ENCODE measurements at places on chromosomes 11 and 22. TPM values are rescaled to one million over a fixed set of nuclear protein-coding genes. Genes with fewer than 3 reads are reported as not detected.

- DNase-seq = no peak
Observed at GRCh38 chr11:35288817-35289541, 130.4 kb downstream of the SLC1A2 start.

The IGF2 gene
- 11.7 TPM for total RNA-seq

DNA sequence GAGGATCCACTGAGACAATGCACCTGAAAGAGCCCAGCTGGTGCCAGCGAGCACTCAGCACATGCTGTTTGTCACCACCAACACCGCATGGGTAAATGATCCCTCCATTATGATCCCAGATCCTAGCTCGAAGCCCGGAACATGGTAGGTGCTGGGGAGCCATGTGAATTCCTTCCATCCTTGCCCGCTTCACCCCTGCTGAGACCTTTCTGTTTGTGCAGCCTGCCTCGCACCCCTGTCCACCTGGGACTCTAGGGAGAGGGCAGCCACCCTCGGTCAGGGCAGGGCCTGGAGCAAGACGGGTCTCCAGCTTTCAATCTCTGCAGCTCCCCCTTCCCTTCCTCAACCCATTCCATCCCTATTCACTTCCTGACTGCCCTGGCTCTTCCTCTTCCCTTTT lies 116.2 kb upstream of the ALX4 start:
- no peak for DNase-seq

The ISX gene
- total RNA-seq = not detected

Measured in epithelial cell of proximal tubule (primary cell).